ENCODE measurements at places on chromosomes 6 and 20.

- no peak for DNase-seq
Observed at GRCh38 chr6:149254253-149254652, 63.3 kb upstream of the TAB2 start.

DNA sequence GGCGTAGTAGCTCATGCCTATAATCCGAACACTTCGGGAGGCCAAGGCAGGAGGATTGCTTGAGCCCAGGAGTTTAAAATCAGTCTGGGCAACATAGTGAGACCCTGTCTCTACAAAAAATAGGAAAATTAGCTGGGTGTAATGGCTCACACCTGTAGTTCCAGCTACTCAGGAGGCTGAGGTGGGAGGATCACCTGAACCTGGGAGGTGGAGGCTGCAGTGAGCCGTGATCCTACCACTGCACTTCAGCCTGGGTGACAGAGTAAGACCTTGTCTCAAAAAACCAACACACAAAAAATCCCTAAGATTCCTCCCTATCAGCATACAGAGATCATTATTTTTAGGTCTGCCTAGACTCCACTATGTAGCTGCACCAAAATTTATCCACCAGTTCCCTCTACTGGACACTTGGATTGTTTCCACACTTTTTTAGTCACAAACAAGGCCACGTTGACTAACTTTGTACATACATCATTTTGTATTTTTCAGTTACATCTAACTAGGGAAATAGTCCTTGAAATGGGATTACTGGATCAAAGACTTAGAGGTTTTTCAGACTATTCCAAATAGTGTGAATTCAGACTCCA, 3.6 kb upstream of the PHF1 start:
- DNase-seq, result no peak

GRCh38 chr6:131635384-131636340, 1.4 kb upstream of the ENPP3 start:
- no peak for DNase-seq

DNA sequence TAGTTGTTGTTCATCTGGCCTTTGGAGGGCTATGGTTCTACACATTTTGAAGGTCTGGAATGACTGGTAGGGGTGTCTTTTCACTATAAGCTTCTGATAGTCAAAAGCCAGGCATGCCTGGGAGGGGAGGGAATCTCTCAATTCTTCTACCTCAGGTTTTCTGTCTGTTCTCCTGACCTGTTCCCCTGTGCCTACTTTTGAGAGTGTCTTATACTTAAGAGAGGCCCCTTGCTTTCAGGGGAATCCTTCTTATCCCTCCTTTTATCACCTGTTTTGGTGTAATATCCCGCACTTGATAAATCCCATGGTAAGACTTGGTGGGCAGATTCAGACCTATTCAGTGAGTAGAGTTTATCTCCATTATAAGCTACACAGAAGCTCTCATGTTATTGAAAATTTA, 10.4 kb upstream of the SLC13A3 start:
- no peak for DNase-seq

DNA sequence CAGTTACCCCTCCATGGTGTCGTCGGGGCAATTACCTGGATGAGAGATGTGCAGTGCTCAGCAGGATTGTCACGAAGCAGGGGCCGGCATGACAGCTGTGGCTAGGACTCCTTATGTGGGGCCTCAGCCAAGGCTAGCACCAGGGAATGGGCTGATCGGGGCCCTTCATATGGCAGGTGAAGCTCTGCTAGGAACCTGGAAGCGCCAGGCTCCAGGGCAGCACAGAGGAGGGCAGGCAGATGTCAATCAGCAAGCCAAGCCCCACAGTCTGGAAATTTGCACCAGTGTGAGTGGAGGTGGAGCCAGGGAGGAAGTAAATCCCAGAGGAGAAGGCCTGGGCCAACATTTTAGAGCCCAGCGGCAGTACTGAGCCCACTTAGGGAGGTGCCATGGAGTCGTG, 21.2 kb downstream of the SYNDIG1 start:
- DNase-seq, result no peak

GRCh38 chr6:13526727-13527670, 39.6 kb upstream of the GFOD1 start:
- no peak for DNase-seq

GRCh38 chr20:23434521-23435313, 4.8 kb upstream of the CSTL1 start:
- no peak for DNase-seq

- no peak for DNase-seq
Observed at GRCh38 chr6:129206821-129207220, 323.9 kb downstream of the LAMA2 start.

GRCh38 chr6:18280084-18280483, 15.8 kb upstream of the DEK start:
- DNase-seq, result no peak

DNA sequence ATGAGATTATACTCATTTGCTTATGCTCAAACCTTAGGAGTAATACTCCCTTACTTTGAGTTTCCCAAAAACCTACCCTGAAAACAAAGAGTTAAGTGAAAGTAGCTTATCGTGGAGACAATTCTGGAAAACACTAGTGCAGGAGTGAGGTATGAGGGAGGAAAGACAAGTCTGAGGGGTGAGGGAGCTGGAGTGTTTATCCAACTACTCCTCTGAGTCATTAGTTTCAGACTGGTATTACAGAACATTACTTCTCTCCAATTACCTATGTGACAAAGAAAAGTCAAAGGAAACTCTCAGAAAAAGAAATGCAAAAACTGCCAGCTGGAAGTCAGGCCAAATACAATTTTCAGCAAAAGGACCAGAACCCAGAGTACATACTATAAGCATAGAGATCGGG, 171.1 kb upstream of the SPTLC3 start:
- DNase-seq, result no peak

DNA sequence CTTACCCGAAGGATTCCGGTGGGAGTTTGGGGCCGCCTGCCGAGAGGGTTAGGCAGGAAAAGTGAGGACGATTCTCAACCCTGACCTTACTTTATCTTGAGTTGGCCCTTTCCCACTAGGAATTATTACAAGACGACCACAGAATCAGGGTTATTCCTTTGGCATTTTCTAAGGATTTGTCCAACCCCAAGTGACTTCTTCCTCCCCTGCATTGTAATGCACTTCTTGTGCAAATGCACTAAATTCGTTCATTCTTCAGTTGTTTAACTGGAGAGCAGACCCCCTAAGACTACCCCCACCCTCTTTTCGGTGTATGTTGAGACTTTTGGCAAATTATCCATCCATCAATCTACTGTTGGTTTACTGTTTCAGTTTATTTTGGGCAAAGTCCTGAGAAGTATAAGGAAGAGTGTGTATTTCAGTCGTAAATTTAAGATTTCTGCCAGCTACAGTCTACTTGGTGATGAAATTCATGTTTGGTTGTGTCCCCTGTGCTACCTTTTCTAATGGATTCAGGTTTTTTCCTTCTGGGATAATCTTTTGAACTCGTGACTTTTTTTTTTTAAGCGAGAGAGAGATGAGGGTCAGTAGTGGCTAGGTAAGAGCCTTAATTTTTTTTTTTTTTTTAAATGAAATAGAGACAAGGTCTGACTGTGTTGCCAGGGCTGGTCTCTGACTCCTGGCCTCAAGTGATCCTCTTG, 611 bp upstream of the TMEM217 start:
- no peak for DNase-seq

DNA sequence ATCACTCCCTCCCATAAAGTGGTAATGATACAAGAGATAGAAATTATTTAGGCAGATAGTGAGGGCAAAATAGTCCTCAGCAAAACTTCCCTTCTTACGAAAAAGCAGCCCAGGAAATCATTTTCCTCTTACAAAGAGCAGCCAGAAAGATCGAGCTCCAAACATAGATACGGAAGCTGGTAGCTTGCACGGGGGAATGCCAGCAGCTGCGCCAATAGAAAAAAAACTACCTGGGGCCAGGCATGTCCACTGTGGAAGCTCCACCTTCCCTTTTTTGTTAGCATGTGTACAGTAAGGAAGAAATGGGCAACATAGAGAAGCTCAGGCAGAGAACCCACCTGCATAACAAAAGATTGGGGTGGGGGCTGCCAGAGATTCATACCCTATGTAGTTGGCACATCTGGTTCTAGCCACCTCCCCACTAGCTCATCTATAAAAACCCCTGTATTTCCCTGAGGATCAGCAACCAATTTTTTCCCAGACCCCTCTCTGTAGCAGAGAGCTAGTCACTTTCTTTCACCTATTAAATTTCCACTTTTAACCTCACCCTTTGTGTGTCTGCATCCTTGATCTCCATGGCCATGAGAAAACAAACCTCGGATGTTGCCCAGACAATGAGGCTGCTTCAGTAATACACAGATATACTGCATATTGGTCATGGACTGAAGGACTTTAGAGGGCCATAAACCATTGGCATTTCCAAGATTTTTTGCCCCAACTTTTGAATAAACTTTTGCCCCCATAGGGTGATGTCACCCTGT, 52.1 kb downstream of the SOD2 start:
- no peak for DNase-seq

- DNase-seq, result no peak
Observed at GRCh38 chr6:138988469-138988834, 399 bp upstream of the REPS1 start.

DNA sequence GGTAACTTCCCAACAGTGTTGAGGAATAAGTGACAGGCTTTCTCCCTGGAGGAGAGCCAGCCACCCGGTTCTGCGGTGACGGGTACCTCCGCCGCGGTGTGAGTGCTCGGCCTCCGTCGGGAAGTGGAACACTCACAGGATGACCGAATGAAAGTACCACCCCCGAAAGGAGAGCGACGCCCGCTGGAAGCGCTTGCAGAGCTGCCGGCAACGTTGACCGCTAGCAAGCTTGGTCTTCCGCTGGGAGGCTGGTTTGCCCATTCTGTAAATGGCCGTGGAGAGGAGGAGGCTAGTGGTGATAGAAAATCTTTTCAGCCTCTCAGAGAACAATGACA, 614 bp upstream of the TMEM242 start:
- peak; percentile 70 for DNase-seq

DNA sequence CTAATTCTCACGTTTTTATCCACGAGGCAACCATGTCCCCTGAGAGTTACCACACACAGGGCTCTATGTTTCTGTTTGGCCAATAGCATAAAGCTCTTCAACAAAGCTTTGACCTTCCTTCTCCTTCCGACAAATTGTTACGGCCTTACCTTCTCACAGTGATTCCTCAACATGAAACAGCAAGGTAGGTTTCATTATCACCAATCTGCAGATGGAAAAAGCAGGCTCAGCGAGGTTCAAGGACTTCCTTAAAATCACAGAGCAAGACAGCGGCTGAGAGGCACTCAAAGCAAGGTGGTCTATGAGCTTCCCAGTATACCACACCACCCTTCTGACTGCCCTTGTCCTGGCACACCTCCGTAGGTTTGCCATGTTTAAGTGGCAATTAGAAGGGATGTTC, 360.0 kb downstream of the CD83 start:
- no peak for DNase-seq

DNA sequence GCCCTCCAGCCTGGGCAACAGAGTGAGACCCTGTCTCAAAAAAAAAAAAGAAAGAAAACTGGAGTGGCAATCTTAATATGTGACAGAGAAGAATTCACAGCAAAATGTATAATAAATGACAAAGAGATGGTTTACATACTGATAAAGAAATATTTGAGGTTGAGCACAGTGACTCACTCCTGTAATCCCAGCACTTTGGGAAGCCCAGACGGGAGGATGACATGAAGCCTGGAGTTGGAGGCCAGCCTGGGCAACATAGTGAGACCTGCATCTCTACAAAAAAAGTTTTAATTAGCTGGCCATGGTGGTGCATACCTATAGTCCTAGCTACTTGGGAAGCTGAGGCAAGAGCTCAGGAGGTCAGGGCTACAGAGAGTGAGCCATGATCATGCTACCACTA, 12.4 kb upstream of the DEFB118 start:
- DNase-seq, result no peak

GRCh38 chr6:27685279-27685678, 212.4 kb upstream of the ZNF184 start:
- DNase-seq, result no peak

- no peak for DNase-seq
Observed at GRCh38 chr6:123888771-123889513, 85.3 kb downstream of the NKAIN2 start.

GRCh38 chr6:111494951-111495635, 12.1 kb upstream of the REV3L start:
- DNase-seq, result no peak

- DNase-seq, result no peak
Observed at GRCh38 chr20:53980031-53980465, 90.3 kb downstream of the BCAS1 start.

Measured in stimulated activated effector memory CD8-positive, alpha-beta T cell treated with anti-CD3 and anti-CD28 coated beads, Interleukin-12 subunit alpha, Interleukin-12 subunit beta, amount 100 ng/mL, for 72 hours (primary cell).